Gastroesophageal sphincter (tissue), 4 donors: ENCODE measurements at places on chromosomes 2 and 18. TPM values are rescaled to one million over a fixed set of nuclear protein-coding genes. Genes with fewer than 3 reads are reported as not detected.

The CELF4 gene
- total RNA-seq, result 0.77 TPM

The FAM124B gene
- 7.3 TPM for total RNA-seq

The ZNF396 gene
- total RNA-seq, result 4.1 TPM

The XRCC5 gene
- 188 TPM for total RNA-seq

The CDH7 gene
- not detected for total RNA-seq

The CDH19 gene
- 37.0 TPM for total RNA-seq

The ASTL gene
- not detected for total RNA-seq

The GREB1L gene
- total RNA-seq, result 14.9 TPM

The SLC16A14 gene
- 2.5 TPM for total RNA-seq

The SRD5A2 gene
- total RNA-seq, result not detected

The ALLC gene
- not detected for total RNA-seq

The APCDD1 gene
- total RNA-seq, result 196 TPM

The IL1R2 gene
- total RNA-seq, result 1.1 TPM

The ACVR1C gene
- total RNA-seq, result 0.31 TPM

The ZSWIM2 gene
- not detected for total RNA-seq

The ARHGEF4 gene
- 21.1 TPM for total RNA-seq

The GRHL1 gene
- 6.1 TPM for total RNA-seq

The DSG2 gene
- 1.4 TPM for total RNA-seq

The ATP8B1 gene
- 24.7 TPM for total RNA-seq

The AOX1 gene
- total RNA-seq, result 62.8 TPM

The MTIF2 gene
- total RNA-seq, result 19.1 TPM

The AFG3L2 gene
- total RNA-seq, result 52.9 TPM

The LIMS4 gene
- 2.6 TPM for total RNA-seq
